ENCODE measurements at places on chromosomes 1 and 21. TPM values are rescaled to one million over a fixed set of nuclear protein-coding genes. Genes with fewer than 3 reads are reported as not detected.

- no peak for DNase-seq
Measured at GRCh38 chr1:166026555-166026954, 140.2 kb downstream of the FAM78B start.

- peak; percentile 56 for DNase-seq
Measured at GRCh38 chr1:232519186-232519585, 110.7 kb downstream of the SIPA1L2 start.

PDZK1IP1 gene
- total RNA-seq: not detected

HPCAL4 gene
- 27.9 TPM for total RNA-seq

PRR9 gene
- not detected for total RNA-seq

CYP4A22 gene
- 0.27 TPM for total RNA-seq

TLCD4 gene
- total RNA-seq: 19.0 TPM

NR1I3 gene
- total RNA-seq: not detected

DNA sequence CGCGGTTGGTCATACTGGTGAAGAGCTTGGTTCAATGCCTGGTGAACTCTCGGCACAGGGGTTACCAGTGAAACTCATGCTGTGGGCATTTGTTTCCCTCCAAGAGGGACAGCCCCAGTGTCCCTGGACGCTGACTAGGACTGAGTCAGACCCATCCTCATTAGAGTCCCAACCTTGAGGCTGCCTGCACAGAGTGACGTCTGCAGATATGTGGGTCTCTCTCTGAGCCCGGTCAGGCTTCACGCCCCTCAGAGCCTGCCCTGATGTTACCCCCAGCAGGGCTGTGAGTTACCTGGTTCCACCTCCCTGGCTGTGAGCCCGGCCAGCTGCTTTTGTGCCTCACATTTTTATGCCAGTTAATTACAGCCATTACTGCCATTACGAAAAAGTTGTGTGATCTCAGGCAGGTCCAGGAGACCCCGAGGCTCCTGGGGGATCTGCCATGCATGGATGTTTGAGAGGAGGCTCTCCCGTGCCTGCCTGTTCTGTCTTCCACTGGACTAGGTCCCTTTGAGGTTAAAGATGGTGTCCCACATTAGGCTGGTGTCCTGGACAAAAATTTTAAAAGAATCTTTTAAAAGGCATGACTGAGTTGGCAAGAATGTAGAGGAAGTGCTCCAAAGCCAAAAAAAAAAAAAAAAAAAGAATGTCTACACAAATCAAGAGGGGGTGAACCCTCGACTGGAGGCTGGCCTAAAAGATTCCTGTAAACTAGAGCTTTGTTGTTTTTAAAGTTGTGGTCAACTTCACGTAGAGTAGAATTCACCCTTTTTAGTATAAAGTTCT is 36.6 kb upstream of the PADI1 start:
- no peak for DNase-seq

GRCh38 chr1:182391028-182391361 is 595 bp downstream of the GLUL start:
- DNase-seq: no peak

AADACL4 gene
- total RNA-seq: not detected

GRCh38 chr1:244052016-244052727 is 1.1 kb downstream of the ZBTB18 start:
- DNase-seq: no peak

GRCh38 chr1:117128323-117129079 is 7.0 kb upstream of the TRIM45 start:
- peak; percentile 28 for DNase-seq

DNA sequence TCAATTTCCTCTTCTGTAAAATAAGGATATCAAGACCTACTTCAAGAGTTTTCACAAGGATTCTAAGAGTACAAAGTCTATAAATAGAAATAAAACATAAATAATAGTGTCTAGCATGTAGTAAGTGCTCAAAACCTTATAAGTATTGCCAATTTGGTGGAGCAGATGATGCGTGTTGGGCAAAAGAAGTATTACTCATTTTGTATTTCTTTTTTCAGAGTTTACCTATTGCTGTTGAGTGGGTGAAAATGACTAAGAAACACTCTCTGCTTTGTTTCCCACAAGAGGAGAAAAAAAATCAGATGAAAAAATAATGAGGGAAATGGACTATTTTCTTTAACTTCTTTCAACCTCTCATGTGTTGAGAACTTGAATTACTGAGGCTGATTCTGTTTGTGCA is 103.3 kb upstream of the KCNK2 start:
- DNase-seq: no peak

Data from cerebellum (tissue), 4 donors.